ENCODE measurements at places on chromosomes 5 and 9.

DNA sequence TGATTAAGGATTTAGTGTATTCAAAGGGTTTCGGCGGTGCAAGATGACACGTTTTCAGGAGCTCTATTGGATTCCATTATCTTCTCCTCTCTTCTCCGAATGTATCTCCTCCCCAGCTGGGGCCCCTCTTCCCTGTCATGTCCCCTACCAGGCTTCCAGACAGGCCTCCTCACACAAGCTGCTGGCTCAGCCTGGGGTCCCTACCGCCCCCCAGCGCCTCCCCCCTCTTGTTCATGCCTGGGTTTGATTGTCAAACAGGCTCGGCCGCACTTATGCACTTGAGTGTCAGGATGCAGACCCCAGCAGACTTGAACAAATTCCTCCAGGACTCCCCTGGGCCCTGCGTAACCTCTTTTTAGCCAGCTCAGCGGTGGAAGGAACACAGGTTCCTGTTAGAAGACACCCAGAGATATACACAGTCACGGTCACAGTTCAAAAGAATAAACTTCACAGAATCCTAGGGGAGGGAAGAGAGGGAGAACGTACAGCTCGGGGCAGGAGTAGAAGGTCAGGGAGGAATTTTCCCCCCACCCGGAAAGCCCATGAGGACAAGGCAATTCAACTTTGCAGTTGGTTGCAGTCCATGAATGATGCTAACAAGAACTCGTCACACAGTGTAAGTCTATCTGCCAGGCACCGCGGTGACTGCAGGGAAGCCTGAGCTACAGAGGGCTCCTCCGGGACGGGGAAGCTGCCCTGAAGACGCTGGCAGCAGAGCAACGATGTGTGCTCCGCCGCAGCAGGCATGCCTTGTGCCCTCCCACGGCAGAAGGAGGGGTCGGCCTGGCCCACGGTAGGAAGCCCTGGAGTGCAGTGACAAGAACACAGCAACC is 560.0 kb downstream of the BNC2 start:
- no peak for DNase-seq

- DNase-seq = no peak
Observed at GRCh38 chr5:149315753-149316152, 29.5 kb upstream of the GRPEL2 start.

DNA sequence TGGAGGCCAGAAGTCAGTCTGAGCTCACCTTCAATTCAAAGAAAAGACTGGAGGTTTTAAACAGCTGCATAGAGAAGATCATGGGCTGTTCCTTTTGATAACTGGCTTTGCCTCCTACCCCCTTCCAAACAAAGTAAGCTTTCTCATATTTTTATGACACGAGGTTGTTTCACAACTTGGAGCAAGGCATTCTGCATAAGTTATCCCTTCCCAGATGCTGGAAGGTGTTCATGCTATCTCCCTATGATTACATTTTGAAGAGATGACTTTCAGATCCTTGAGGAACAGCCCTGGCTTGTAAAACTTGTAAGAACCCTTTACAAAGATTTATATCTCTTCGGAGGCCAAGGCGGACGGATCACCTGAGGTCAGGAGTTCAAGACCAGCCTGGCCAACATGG is 571.9 kb upstream of the FTMT start:
- no peak for DNase-seq

GRCh38 chr9:131180454-131180853 is 55.1 kb downstream of the NUP214 start:
- no peak for DNase-seq

GRCh38 chr9:127803507-127804352 is 1.0 kb downstream of the FPGS start:
- DNase-seq = no peak

GRCh38 chr9:110748251-110748893 is 79.8 kb downstream of the MUSK start:
- DNase-seq = no peak

GRCh38 chr5:153792305-153792704 is 246.4 kb downstream of the FAM114A2 start:
- no peak for DNase-seq

DNA sequence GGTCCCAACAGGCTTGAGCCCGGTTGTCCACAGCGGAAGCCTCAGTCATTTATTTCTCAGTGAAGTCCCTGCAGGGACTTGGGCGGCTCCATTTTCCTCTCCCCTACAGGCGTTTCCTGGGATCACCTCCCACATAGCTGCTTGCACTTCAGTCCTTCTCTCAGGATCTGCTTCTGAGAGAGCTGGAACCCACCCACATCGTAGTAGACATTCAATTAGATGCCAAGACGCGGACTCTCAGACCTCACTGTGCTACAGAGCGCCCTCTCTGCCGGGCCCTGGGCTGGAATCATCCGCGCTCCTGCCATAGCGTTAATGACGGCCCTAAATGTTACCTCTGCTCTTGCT is 54.0 kb upstream of the ROR2 start:
- no peak for DNase-seq

DNA sequence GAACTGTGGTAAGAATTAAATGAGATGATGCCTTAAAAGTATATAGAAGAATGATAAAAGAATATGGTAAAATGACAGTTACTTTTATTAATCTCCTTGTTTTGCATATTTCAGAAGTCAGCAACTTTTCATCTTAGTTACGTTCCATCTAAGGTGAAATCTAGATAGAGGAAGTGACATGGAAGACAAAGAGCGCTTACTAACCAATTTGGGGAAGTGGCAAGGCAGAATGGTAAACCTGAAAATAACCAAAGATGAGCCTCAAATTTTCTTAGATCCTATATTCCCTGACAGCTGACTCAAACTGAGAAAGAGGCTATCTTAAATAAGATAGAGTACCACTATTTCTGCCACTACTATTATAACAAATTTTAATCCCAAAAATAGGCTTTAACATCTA is 52.5 kb downstream of the FGF10 start:
- DNase-seq = no peak

GRCh38 chr5:83099445-83099844 is 22.1 kb downstream of the XRCC4 start:
- no peak for DNase-seq

DNA sequence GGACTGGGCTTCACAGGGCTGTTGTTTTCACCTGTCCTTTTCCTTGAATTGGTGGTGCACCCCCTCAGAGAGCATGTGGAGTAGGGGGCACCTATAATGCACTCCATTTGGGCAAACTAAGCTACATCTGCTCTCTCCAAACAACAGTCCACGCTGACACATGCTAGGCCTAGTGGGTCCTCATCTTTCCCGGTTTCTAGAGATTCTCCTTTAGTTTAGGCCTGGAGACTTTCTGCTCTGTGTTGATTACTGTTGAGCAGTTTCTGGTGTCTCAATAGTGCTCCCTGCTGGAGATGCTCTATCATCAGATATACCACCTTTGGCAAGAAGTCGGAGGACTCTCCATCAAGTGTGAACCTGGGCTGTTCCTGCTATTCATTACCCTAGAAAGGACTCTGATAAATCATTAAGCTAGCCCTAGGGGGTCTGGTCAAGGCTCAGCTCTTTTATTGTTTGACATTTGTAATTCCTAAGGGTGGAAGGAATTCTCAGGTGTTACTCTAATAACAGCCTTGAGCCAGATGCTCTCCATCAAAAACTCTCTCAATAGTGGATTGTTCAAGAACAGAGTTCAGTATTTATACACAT is 64.0 kb upstream of the FYB1 start:
- DNase-seq = no peak
